ENCODE measurements at places on chromosomes 3 and 15. TPM values are rescaled to one million over a fixed set of nuclear protein-coding genes. Genes with fewer than 3 reads are reported as not detected.

Gene WDR6
- total RNA-seq: 54.7 TPM

Gene TUSC7
- not detected for total RNA-seq

Gene LRRC34
- total RNA-seq: 0.64 TPM

Gene QTRT2
- 18.1 TPM for total RNA-seq

Gene CMTM8
- total RNA-seq: 1.7 TPM

Gene KLHL40
- total RNA-seq: not detected

Gene RTP3
- not detected for total RNA-seq
